ENCODE measurements at places on chromosomes 2 and 18.
A peak's percentile ranks its signal among the peaks of the same experiment; 100 is the strongest.

DNA sequence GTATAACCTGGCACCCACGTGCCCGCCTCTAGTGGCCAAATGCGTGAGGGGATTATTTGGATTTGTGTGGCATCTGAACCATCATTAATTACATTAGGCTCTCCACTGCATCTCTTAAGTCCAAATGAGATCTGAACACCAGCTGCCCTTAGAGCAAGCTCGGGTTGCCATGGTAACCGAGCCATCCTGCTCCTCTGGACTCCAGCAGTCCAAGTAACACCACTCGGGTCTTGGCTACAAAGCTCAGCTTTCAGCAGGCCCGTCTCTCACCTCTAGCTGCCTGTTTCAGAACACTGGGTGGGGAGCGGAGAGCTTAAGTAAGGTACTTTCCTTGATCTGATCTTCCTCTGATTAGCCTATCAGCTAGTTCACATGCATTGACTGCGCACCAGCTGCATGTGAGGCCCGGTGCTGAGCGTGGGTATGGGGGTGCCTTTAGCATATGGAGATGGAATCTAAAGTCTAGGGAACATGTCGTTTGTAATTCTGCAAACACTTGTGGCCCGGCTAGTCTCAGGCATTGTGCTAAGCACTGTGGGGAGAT is 14.1 kb upstream of the CYS1 start:
- no peak for DNase-seq

GRCh38 chr2:55164534-55165480 is 67.3 kb downstream of the CLHC1 start:
- no peak for DNase-seq

DNA sequence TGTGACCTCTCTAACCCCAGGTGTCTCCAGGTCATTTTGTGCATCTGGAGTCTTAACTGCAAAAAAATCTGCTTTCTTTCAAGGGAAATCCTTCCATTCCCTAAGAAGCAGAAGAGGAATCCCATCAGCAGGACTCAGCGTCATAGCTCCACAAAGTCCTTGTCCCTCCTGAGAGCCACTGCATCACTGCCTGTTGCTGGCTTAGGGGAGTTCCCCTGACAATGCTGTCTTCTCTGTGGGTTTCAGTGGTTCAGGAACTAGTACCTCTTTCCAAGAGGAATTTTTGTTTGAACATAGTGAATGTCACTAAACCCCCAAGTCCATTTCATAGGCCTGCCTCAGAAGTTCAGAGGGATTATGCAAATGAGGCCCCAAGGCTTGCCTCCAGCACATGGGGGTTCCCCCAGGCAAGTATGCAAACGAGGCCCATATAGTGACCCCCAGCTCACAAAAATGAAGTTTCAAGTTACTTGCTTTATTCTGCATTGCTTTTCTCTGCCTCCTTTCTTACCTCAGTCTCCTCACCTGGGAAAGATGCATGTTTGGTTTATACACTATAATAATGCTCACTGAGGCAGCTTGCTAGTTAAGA is 513.9 kb upstream of the MEX3C start:
- no peak for DNase-seq

DNA sequence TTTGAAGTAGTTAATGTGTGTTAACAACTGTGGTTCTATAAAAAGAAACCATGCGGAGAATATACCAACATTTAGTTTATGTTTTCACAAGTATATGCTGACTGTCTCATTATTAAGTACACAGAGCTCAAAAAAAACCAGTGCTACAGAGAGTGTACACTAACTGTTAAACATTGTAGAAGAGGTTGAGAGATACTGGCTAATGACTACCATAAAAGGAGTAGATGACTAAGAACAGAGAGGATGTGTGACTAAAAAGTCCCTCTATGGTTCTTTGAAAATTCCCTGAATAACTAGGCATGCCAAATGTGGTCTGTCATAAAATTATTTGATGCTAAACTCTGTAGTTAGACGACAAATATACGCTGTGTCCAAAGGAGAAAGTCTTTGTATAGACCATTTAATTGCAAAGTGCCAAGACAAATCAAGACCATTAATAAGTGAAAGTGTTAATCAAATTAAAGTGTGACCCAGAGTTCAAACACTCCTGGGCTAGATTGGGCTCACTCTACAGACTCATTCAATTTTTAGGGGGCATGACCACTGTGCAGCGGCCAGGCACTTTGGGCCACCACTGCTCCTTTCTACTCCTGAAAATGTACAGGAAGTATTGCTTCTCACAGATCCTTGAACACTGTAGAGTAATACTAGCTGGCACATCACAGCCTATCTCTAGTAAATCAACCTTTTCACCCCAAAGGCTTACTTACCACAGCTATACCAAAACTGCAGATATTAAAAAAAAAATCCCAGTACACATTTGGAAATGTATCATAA is 45.1 kb upstream of the SERTAD2 start:
- no peak for DNase-seq

GRCh38 chr2:205405194-205405593 is 277.1 kb upstream of the NRP2 start:
- DNase-seq, result no peak

DNA sequence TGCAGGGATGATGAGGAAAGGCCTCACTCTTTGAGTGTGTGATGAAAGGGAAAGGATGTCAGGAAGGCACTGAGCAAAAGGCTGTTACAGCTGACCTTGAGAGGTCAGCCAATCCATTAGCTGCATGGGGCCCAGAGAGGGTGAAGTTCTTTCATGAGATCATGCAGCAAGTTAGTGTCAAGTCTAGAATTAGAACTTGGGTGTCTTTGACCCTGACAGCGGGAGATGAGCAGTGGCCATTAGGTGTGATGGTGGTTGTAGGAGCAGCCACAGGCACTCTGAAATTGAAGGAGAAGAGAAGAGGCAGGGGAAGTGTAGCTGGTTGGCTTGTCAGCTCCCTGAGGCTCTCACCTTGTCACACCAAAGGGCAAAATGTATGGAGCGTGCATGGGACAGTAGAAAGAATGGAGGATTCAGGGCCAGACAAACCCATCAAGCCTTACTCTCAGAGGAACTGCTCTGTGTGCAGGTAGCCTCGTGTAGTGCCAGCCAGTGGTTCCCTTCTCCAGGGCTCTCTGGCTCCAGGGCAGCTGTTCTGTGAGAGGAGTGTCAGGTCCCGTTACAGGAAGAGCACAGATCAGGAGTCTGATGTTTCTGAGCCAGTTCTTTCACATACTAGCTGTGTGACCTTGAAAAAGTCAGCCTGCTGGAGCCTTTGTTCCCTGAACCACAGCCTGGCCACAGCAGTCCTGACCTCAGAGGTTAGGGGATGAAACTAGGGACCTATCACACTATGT is 35.9 kb downstream of the MAP4K4 start:
- DNase-seq, result no peak

- no peak for DNase-seq
Observed at GRCh38 chr2:1628893-1629292, 115.4 kb downstream of the PXDN start.

GRCh38 chr2:178152033-178152432 is 39.8 kb downstream of the RBM45 start:
- DNase-seq, result no peak

DNA sequence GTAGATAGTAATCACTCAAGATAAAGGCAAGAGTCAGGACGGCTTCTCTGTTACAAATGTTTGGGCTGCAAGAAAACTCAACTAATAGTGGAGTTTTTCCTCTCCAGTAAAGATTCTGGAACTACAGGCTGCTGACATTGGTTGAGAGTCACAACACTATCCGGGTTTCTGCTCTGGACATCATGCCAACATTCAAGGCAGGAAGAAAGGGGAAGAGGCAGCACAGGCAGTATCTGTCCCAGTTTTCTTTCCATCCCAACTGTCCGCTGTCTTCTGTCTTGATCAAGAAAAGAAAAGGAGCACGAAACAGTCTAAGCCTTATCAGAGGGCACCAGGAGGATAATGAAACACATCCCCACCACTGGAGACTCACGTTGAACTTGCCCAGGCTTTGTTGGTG is 132.1 kb downstream of the MAIP1 start:
- DNase-seq, result no peak

GRCh38 chr2:73985308-73986084 is 786 bp downstream of the TET3 start:
- peak; percentile 75 for DNase-seq

DNA sequence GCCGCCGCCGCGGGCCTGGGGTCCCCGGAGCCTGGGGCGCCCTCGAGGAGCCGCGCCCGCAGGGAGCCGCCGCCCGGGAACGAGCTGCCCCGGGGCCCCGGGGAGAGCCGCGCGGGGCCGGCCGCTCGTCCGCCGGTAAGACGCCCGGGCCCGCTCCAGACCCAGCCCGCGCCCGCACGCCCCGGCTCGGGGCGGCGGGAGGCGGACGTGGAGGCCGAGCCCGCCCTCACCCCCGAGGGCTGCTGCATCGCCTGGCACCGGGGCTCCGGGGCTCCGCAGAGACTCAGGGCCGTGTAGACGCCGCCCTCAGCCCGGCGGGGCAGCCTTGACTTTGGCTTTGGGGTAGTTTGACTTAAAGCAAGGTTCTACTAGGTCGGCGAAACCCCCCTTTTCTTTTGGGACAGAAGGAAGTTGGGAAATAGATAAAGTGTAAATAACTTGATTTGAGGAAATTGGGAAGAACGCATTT is 335 bp downstream of the ERFE start:
- DNase-seq, result no peak

DNA sequence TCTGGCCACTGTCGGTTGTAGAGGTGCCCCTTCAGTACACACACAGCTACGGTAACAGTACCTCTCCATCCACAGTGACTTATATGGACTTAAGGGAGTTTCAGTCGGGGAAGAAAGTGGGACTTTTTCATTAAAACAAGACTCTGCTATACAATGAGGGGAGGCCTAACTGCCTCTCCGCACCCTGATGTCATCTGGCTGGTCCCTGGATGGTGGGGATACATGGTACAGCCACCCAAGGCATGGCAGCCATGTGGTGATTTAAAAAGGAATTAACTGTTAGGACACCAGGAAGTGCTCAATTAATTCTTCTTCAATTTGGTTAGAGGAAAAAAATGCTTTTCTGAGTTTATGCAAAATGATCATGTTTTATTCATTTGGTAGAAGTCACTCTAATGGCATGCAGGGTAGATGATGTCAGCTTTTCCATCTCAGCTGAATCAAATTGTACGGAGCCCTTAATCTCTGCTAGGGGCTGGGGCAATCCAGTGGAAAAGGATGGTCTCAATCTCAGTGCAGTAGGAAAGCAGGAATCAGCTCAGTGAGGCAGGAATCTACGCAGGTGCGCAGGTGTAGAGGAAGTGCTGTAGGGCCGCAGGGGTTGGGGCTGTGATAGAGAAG is 243.9 kb downstream of the PRKCE start:
- DNase-seq, result no peak

DNA sequence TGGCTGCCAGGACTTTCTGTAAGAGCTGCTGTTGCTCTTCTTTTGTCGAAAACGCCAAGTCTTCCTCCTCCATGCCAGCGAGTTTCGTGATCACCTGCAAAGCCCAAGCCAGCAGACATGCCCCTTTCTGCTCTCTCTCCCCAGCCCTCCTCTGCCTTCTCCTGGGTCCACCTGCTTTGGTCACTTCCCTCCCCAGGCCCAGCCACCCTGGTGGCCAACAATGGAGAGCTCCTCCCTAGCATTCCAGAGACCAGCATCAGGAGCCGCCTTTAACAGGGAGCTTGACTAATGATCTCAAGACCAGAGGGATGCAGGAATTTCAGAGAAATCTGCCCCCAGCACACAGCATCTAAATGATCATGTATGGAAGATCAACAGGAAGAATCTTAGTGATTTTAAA is 34.6 kb downstream of the ERCC3 start:
- no peak for DNase-seq

DNA sequence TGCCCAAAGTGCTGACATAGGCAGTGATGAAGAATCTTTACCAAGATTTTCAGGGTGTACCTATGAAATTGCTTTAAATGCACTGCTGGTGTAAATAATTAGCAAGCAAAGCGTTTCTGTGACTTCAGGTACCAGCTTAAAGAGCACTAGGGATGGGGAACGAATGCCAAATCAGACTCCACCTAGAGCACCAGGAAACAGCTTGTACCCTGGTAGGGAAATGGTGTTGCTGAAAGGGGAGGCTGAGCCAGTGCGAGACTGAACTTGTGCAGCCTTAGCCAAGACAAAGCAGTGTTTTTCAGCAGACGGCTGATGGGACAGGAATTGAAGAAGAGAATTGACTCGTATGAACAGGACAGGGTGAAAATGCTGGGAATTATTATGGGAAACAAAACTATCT is 65.6 kb downstream of the TWSG1 start:
- DNase-seq, result no peak

DNA sequence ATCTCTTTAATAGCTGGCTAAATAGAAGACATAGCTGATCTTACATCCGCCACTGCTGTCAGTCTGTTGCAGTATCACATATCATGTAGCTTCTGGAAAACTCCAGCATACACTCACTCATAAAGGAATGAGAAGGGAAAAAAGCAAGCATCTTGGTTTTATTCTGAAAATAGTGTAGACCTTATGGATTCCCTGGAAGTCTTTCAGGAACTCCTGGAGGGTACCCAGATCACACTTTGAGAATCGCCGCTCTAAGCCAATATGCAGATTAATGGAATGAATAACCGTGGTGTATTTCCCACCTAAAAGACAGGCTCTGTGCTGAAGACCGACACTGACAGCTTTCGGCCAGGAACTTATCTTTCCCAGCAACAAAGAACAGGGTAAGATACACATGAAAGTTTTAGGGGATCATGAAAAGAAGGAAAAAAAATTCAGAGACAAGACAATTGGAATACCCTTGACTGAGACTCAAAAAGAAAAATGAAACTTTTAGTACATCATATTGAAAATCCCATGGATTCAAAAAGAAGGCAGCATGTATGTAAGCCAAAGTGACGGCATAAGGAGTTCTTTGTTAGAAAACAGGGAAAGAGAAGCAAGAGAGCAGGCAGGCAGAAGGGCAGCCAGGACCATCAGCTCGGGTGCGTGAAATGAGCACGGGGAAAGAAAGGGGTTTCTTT is 56.4 kb upstream of the SEC11C start:
- no peak for DNase-seq

DNA sequence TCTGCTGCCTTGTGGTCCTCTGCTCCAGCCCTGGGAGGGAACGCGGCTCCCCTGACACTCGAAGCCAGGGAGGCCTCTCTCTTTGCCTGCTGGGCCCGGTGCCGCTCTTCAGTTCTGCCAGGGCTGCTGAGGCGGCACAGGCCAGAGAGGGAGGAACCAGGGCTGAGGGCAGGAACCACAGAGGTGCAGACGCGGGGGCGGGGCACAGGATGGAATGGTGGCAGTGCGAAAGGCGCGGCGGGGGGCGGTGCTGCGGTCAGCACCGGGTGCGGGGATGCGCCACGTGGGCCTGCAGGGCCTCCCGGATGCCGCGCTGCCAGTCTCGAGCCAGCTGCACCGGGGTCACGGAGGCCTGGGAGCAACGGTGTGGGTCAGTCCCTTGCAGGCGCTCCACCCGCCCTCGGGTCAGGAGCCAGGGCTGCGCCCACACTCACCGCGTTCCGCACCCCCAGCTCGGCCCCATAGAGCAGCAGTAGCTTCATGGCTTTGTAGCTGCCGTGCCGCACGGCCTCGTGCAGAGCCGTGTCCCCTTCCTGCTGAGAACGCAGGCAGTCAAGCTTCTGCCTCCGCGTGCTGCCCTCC is 4.4 kb downstream of the ANKRD23 start:
- DNase-seq, result peak; percentile 77
